Daoy (cell line): ENCODE measurements at places on chromosomes 3 and 15. TPM values are rescaled to one million over a fixed set of nuclear protein-coding genes. Genes with fewer than 3 reads are reported as not detected.
A peak's percentile ranks its signal among the peaks of the same experiment; 100 is the strongest.

- DNase-seq: no peak
Observed at GRCh38 chr3:47847260-47847659, 44.3 kb downstream of the DHX30 start.

GRCh38 chr3:186532598-186533072 is 11.5 kb downstream of the CRYGS start:
- DNase-seq: no peak

The TTC21A gene
- 0.17 and 1.3 TPM in 2 replicates for total RNA-seq

The MRPL46 gene
- total RNA-seq: 21.2 and 23.9 TPM in 2 replicates

The DLEC1 gene
- not detected in 2 replicates for total RNA-seq

GRCh38 chr3:182896553-182896952 is 83.8 kb downstream of the DCUN1D1 start:
- no peak for DNase-seq

DNA sequence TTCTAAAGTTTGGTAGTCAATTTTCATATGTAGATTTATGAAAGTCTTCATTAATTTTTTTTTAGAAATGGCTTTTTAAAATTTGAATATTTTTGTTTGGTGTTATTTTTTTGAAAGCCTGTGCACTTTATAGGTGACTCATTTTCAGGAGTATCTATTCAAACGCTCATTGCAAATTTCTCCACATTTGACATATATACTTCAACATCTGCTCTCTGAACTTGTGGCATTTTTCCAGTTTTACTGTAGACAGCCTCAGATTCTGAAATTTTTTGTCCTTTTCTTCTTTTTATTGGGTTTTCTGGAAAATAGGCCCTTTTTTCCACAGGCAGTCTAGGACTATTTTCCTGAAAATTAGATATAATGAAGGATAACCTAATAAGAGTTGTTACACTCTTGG is 396.6 kb downstream of the RBMS3 start:
- DNase-seq: no peak

DNA sequence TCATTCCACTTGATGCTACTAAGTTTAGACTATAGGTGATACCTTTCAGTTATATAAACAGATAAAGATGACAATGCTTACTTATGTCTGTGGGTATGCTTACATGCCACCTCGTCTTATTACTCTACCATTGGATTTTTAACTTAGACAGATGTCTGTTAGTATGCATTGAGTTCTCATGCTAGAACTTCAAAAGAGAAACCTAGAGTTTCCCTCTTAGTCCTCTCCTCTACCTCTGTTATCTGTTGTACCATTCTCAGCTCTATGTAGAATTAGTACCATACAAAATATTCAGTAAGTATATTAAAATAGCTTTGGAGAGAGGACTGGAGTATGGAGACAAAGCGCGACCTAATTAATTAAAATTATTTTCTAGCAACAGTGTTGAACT is 111.3 kb downstream of the BBX start:
- no peak for DNase-seq

- DNase-seq: peak; percentile 18
Observed at GRCh38 chr3:146968204-146968651, 363.1 kb upstream of the PLSCR5 start.
